ENCODE measurements at places on chromosomes 12 and 14. TPM values are rescaled to one million over a fixed set of nuclear protein-coding genes. Genes with fewer than 3 reads are reported as not detected.

MAP1LC3B2 gene
- 0.48 TPM for total RNA-seq

GNPTAB gene
- 17.7 TPM for total RNA-seq

SMIM41 gene
- total RNA-seq, result not detected

ZC2HC1C gene
- 1.6 TPM for total RNA-seq

ADAMTS20 gene
- total RNA-seq, result 0.31 TPM

TAS2R8 gene
- 0.21 TPM for total RNA-seq

GRIN2B gene
- not detected for total RNA-seq

GPX2 gene
- not detected for total RNA-seq

HAL gene
- total RNA-seq, result not detected

KRT75 gene
- not detected for total RNA-seq

PIP4K2C gene
- total RNA-seq, result 20.2 TPM

POTEG gene
- not detected for total RNA-seq

KRT78 gene
- total RNA-seq, result not detected

KRT79 gene
- not detected for total RNA-seq

POTEM gene
- total RNA-seq, result not detected

C3AR1 gene
- not detected for total RNA-seq

BRF1 gene
- total RNA-seq, result 80.5 TPM

GPRC5A gene
- total RNA-seq, result 0.42 TPM

C14orf132 gene
- total RNA-seq, result 35.7 TPM

CEBPE gene
- not detected for total RNA-seq

CHURC1 gene
- total RNA-seq, result 55.0 TPM

CELA1 gene
- total RNA-seq, result not detected

ENDOU gene
- total RNA-seq, result not detected

Measured in myocyte (in vitro differentiated cells).